Colonic mucosa (tissue), 4 donors: ENCODE measurements at places on chromosomes 1 and 21. TPM values are rescaled to one million over a fixed set of nuclear protein-coding genes. Genes with fewer than 3 reads are reported as not detected.
A peak's percentile ranks its signal among the peaks of the same experiment; 100 is the strongest.

DNA sequence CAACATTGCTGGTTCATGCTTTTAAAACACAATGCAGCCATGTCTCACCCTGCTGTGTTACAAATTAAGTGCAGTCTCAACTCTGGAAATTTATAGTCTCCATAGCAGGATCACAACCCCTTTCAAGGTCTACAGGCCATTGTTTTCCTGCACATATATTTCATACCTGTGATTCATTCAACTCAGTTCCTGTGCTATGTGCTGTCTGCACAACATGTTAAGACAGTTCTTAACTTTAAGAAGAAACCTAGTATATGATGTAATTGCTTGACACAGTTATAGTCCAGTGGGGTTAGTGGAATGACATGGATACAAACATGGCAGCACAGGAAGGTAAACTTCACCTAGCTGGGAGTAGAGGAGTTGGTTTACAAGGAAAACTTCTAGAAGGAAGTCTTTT, 106.4 kb downstream of the IFI44 start:
- no peak for DNase-seq

DNA sequence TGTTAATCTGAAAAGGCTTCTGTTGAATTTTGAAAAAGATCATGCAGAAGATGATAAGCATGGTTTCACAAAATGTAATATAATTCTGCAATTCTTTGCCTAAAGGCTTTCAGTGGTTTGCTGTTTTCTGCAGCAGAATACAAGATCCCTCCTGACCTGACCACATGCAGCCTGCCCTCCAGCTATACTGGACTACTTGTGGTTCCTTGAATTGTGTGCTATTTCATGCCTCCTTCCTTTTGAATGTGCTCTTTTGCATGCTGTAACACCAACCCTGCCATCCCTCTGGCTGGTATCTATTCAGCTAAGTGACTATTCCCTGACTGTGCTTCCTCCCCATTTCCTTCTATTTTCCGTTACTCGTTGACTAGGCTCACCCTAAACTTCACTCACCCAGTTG, 55.5 kb downstream of the CACNA1E start:
- no peak for DNase-seq

DNA sequence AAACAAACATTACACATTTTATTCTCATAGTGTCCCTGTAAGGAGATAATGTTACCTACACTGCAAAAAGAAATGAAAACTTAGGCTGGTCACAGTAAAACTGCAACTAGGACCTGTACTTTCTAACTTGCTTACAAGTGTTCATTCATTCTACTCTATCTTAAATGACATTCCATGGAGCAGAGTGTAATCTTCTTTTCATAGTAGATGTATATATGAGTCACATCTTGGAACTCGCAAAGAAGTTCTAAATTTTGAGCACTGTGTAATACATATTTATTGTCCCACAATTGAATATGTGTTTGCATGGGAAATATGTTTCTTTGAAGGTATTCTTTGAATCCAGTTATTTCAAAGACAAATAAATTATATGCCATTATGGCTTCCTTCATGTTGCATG, 1258.5 kb upstream of the ADGRL2 start:
- no peak for DNase-seq

GRCh38 chr1:155379631-155380090, 59.0 kb downstream of the RUSC1 start:
- no peak for DNase-seq

DNA sequence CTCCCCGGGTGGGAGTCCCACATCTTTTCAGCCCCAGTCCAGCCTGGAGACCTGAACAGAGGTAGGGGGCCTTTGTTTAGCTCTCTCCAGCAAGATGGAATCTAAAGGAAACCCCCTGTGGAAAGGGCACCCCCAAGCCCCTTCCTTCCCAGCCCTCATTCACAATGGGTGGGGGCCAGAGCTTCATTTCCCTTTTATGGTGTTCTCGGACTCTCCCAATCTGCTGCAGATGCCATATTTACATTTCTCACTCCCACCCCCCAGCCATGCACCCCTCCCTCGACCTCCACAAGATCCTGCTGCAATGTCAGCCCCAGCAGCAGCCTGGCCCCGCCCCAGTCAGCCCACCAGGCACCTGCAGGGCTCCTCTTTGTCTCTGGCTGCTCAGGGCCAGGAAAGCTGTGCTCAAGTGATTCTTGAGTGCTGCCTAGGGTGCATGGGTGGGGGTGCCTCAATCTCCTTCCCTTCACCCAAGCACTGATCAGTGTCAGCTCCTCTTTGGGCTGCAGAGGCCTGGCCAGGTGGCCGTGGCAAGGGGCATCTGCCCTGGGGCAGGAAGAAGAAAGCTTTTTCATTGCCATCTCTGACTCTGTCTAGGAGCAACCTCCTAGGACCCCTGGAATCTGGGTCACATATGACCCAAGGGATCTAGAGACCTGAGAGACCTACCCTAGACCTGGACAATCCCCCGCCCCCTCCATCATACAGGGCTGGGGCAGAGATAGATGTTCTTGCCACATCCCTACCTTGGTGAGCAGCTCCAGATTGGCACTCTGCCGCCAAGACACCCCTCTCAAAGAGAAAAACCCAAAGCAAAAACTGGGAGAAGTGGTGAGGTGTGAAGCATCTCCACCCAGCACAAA, 1.7 kb downstream of the KIF21B start:
- no peak for DNase-seq

DNA sequence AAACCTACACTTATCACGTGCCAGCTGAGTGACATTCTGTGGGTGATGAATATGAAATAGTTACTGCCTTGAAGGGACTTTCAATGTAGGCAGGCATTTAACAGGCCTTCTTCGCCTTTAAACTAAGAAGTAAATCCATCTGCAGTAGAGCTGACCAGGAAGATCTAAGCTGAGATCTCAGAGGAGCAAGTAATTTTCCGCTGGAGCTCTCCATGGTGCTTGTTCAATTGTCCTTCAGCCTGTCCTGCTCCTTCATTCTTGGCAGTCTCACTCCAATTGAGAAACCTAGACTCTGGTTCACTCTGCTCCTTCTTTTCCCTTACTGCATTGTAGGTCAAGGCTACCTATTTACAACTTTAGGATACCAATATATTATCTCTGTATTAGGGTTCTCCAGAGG, 183.5 kb downstream of the HMCN1 start:
- no peak for DNase-seq

DNA sequence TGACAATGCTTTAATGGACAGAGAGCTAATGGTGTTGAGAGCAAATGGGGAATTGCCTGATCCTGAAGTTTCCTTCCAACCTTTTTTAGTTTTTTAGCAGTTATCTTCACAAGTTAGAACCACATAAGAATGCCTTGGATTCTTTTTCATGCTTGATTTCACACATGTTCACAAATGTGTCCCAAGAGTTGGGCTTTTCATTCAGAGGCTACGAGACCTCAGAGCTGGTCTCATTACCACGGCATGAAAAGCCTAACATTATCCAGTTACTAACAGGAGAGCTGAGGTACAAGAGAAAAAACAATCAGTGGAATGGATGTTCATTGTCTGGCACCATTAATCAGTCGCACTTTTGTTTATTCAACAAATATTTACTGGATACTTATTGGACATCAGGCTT, 340.6 kb downstream of the ZNF326 start:
- DNase-seq: no peak

GRCh38 chr1:8122477-8123407, 96.6 kb upstream of the ERRFI1 start:
- DNase-seq: no peak

DNA sequence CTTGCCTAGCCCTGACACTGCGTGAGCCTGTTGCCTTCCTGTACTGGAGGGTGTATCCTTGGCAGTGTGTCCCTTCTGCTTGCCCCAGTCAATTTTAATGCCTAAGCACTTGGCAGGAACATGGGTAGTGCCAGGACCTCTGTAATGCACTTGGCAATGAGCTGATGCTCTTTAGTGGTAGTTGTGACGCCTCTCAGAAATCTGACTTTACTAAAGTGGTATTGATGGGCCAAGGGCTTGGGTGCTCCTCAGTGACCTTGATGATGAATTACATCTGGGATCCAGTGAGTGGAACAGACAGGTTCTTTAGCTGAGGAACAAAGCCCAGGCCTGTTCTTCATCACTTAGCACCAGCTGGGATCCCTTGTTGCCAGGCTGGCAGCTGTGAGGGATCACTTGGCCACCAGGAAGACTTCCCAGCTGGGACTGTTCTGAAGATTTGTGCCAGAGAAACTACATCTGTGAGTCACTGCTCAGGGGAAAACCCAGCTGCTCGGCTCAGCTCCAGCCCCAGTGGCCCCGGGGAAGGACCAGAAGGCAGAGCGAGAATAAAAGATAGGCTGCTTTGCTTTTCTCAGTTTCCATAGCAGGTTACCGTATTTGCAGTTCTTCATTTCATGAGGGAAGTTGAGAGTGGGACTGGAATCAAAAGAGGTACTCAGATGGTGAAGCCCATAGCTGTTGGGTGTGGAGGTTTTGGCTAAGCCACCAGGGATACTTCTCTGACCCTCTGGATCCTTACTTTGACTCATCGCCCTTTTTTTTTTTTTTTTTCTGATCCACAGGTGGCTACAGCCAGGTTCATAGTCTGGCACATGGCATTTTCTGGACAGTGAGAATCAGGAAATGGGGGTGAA, 28.5 kb upstream of the KCNA2 start:
- DNase-seq: peak; percentile 51

GRCh38 chr1:9119745-9120144, 9.2 kb downstream of the GPR157 start:
- no peak for DNase-seq

DNA sequence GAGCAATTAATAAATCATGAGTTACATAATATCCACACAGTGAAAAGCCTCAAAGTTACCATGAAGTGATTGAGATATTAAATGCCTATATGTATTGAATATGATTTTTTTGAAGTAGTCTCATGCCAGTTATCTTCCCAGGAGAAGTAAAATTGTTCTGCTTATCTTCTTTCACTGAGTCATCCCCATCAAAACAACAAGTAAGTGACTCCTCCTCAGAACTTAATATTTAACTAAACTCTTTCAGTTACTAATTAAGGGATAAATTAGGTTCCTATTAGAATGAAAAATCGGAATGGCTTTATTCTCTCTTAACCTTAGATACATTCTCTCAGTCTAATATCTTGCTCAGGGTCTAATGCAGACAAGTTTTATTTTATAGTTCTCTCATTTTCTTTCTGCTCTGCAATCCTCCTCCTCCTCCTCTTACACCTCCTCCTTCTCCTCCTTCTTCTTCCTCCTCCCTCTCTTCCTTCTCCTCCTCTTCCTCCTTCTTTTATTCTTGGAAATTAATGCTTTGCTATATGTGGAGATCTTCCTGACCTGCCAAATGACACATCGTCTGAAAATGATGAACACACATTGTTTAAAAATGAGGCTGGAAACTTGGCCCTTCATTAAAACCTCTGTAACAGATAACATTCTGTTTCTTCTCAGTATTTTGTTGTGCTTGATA, 110.9 kb downstream of the RUNX1 start:
- DNase-seq: no peak

GRCh38 chr1:79069828-79070227, 63.3 kb upstream of the ADGRL4 start:
- no peak for DNase-seq

- peak; percentile 47 for DNase-seq
These were observed 456 bp downstream of the PTPN14 start for GRCh38 chr1:214550857-214551435.

DLGAP3 gene
- total RNA-seq: 0.27 TPM

SCCPDH gene
- total RNA-seq: 29.9 TPM

INSRR gene
- not detected for total RNA-seq

DMBX1 gene
- total RNA-seq: not detected

RRAGC gene
- 30.6 TPM for total RNA-seq

AQP10 gene
- 0.27 TPM for total RNA-seq

GJC2 gene
- total RNA-seq: 0.69 TPM

TFAP2E gene
- 0.67 TPM for total RNA-seq

SLC25A34 gene
- 3.2 TPM for total RNA-seq

NUF2 gene
- total RNA-seq: 17.6 TPM

ANGPTL3 gene
- not detected for total RNA-seq
